Stimulated activated CD8-positive, alpha-beta memory T cell treated with anti-CD3 and anti-CD28 coated beads, Interleukin-7, amount 100 ng/mL, for 24 hours (primary cell): ENCODE measurements at places on chromosomes 1 and 21.
A peak's percentile ranks its signal among the peaks of the same experiment; 100 is the strongest.

DNA sequence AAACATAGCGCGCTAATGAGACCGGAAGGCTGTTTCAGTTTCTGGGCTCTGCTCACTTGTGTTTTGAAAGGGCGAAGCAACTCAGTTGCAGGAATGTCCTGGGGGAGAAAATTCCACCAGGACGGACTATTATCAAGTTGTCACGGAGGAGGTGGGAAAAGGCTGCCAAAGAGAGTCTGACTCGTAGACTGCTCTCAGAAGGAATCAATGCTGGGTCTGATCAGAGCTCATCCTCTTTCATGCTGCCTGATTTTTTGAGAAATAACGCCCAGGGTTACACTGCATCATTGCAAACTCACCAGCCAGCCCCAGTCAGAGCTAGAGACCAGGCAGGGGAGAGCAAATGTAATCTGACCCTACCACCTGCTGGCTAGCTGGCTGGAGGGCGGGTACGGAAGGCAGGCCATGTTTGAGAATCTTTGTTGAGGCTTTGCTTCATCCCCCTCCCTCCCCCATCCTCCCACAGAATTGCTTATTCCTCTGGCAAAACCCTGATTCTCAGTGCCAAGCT is 36.4 kb upstream of the BCL9 start:
- DNase-seq, result no peak

GRCh38 chr1:187067160-187067559 is 238.4 kb downstream of the PLA2G4A start:
- DNase-seq, result no peak

GRCh38 chr1:31497601-31498000 is 78.7 kb upstream of the TINAGL1 start:
- no peak for DNase-seq

GRCh38 chr1:91895832-91896556 is 10.0 kb upstream of the TGFBR3 start:
- no peak for DNase-seq

DNA sequence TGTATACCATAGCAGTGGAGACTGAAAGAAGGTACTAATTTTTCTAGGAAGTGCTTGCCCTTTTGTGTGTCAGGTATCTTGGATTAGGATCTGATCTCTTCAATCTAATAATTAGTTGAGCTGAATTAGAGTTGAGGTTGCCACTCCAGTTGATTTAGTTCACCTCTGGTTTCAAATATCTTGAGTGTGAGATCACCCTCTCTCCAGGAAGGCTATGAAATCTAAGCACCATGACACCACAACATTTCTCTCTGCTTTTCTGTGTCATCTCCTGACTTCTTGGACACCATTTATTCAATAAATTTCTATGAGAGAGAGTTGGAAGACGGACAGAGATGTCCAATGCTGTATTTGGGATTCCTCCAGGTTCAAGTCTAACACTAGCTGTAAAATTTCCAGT is 212.8 kb downstream of the DYRK1A start:
- DNase-seq, result no peak

- no peak for DNase-seq
These were observed 23.7 kb upstream of the GREM2 start for GRCh38 chr1:240635466-240636256.

- no peak for DNase-seq
These were observed 21.0 kb upstream of the ATP13A2 start for GRCh38 chr1:17032741-17033140.

DNA sequence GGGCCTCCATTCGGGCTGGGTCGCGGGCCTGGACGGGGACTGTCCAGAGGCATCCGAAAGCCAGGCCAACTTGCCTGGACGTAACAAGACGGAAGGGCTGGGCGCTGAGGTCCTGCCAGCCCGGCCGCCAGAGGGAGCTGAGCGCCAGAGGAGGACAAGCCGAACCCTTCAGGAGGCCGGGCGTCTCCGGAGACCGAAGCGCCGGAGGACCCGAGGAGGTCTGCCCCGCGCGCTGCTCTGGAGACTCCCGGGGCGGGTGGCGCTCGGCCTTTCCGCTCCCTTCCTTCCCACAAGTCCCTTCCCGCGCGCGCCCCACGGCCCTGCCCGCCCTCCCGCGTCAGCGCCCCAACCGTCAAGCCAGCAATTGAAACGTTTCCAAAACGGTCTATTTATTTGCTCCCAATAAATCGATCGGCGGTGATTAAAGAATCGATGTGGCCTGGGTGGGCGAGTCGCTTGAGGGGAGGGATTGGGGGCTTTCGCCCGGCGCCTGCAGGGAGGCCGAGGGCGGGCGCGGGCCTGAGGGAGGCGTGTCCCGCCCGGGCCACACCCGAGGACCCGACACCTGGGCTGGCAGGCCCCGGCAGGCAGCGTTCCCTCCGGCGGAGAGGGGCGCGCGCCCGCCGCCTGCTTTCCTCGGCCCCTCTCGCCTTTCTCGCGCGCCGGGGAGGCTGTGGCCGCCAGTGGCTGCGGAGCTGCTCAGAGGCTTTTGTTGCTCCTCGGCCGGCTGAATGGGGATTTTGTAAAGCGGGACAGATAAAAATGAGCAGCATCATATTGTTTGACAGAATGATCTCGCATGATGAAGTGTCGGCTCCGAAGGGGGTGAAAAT is 5.2 kb upstream of the FOXD3 start:
- no peak for DNase-seq

GRCh38 chr1:205598841-205599668 is 32.8 kb downstream of the ELK4 start:
- DNase-seq, result no peak

DNA sequence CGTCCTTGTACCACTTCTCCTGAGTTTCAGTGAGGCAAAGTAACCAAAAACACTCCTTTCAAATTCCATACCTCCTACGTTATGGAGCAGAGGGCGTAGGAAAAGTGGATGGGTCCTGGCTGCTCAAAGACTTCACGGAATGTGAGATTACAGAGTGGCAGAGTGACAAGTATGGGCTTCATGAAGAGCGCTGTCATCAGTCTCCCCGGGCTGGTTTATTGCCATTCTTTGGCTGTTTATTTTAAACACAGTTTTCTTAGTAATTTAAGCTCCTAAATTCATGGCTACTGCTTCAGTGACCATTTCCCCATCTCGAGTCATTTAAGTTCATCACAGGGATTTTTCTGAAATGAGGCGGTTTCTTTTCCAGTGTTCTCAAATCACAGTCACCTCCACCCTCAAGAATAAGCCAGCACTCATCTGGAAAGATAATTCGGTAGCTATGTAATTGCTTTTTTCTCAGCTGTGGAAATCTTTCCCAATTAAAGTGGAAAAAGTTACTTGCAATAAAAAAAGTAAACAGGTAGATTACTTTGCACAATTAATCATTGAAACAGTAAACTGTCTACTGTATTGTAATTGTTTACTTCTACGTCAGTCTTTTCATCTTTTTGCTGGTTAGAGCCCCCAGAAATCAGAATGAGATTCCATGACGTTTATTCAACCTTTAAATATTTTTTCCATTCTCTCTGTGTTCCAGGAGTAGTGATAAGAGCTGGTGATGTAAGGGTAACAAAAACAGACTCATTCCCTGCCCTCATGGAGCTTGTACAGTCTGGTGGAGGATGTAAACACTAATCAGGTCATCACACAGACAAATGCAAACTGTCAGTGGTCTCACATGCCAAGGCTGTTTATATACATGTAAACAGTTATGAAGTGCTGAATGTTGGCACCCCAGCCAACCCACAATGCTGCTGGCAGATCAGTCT is 3.0 kb upstream of the SMYD2 start:
- DNase-seq, result no peak

DNA sequence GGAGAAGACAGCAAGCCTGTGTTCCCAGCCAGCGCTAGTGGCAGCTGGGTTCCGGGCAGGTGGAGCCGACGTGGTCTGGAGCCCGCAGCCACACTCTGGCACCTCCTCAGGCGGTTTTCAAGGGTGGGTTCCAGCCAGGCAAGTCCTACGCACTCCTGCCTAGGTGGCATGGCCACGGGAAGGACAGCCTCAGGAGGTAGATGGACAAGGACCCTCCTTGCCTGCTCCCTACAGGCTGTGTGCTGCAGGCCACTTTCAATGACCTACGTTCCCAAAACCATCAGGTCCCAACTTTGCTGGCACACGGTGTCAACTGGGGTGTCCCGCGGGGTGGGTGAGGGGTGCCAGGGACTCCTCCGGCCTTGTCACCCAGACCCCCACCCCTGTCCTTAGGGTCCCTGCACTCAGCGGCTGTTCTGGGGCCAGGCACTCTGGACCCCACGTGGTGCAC is 6.7 kb upstream of the PTGER3 start:
- DNase-seq, result no peak

DNA sequence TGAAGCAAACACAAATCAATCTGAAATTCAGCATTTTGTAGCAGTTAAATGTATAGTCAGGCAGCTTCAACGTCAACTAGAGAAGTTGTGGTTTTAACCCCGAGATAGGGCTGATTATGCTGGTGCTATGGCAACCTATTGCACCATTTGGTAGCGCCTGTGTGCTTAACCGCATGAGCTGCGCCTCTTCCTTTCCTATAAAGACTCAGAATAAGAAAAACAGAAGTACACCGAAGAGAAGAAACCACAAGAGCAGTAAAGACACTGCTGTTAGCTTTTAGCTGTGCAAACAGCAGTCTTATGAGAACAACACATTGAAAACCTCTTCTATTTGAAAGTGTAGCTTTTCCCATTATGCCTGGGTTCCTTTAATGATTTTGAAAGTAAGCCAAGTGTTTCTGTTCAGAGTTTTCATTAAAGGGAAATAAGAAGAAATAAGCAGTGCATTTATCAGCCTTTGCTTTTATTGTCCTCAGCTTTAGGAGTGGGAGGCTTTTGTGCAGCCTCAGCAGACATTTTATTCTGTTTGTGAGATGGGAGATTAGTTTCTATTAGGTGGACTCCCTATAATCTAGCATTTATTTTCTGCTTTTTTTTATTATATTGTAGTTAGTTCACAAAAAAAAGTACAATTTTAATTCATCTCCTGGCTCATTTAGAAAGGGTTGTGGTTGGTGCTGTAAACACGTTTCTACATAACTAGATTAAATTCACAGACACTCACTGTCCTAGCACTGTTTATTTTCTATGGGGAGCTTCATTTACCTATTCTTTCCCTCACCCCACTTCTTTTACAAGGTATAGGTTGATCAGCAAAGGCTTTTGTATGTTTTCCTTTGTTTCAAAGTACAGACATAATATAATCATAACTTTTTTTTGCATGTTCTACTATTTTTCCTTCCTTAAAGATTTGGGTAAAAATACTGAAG is 43.3 kb downstream of the PTPRC start:
- DNase-seq, result peak; percentile 51

GRCh38 chr1:246971090-246971721 is 36.7 kb downstream of the ZNF695 start:
- DNase-seq, result peak; percentile 8
